ENCODE measurements at places on chromosomes 1 and 21.

DNA sequence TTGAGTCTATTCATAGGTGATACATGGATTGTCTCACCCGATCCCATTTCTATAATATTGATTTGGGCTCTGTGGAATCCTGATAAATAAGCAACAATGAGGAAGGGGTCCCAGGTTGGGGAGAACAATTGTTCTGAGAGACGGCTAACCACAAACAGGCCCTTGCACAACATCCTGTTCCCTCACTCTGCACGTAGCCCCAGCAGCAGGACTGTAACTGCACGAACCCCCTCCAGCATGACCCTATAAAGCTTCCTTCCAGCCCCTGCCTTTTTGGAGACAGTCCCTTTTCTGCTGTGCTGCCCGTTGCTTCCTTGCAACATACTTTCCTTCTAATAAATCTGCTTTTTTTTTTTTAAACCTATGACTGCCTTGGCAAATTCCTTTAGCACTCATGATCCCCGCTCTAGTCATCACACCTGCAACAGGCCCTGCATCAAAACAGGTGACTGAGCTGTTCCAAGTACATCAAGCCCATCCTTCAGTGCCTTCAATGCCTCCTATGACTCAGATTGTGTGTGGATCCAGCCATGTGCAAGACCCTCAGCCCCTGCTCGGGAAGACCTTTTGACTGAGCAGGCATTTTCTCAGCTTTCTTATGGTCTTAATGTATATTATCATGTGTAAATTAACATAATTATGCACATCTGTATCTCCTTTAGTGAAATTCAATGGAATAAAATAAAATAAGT is 63.7 kb upstream of the B3GALNT2 start:
- no peak for DNase-seq

- no peak for DNase-seq
Measured at GRCh38 chr1:228756457-228756856, 21.2 kb downstream of the RHOU start.

GRCh38 chr1:214404571-214405213 is 123.7 kb downstream of the SMYD2 start:
- no peak for DNase-seq

GRCh38 chr1:8536515-8536914 is 218.6 kb downstream of the SLC45A1 start:
- no peak for DNase-seq

DNA sequence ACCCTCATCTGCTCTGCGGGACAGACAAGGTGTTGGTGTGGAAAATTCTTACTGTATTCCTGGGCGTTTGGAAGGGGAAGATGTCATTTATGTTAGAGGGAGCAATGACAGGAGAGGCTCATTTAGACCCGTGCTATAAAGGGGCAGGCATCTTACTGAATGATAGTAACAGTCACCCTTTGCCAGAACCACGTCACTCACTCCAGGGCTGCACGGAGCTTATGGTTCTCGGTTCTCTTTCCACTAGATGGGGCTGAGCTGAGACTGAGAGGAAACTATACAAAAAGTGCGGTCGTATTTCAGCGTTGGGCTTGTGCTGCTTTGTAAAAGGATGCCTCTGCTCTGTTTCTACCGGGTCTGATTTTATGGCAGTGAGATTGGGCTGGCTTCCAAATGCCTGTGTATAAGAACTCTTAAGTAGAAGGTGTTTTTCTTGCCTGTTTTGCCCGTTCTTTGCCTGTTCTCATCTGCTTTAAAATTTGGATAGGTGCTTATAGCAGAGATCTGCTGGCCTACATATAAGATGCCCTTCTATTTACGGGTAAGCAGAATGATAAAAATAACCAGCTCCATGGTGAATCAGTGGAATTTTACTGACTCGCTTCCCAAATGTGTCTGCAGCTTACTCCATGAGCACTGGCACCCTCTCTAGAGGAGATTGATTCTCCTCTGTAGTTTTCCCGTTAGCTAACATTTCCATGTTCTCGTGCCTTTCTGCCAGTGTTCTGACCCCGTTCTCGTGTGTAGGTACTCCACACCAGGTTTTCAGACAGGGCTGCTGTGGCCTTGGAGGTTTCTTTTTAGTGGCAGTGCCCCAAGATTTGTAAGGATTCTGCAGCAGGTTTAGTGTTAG is 55.9 kb downstream of the MRPS6 start:
- no peak for DNase-seq

GRCh38 chr1:184773762-184774320 is 19.2 kb upstream of the EDEM3 start:
- no peak for DNase-seq

GRCh38 chr1:205348554-205349487 is 7.9 kb downstream of the KLHDC8A start:
- no peak for DNase-seq

DNA sequence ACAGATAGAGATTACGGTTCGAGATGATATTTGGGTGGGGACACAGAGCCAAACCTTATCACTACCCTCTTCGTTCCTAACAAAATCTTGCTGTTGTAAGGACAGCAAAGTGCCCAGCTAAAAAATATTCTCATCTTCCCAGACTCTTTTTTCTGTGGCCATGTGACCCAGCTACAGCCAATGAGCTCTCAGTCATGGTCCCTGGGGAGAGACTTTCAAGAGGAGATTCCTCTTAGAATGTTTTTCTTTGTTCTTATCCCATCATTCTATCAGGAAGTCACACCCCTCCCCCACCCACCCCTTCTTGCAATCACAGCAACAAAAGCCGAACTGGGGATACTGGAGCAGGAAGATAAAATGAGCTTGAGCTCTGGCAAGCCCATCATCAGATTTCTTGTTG is 247.1 kb downstream of the CHRM3 start:
- no peak for DNase-seq

DNA sequence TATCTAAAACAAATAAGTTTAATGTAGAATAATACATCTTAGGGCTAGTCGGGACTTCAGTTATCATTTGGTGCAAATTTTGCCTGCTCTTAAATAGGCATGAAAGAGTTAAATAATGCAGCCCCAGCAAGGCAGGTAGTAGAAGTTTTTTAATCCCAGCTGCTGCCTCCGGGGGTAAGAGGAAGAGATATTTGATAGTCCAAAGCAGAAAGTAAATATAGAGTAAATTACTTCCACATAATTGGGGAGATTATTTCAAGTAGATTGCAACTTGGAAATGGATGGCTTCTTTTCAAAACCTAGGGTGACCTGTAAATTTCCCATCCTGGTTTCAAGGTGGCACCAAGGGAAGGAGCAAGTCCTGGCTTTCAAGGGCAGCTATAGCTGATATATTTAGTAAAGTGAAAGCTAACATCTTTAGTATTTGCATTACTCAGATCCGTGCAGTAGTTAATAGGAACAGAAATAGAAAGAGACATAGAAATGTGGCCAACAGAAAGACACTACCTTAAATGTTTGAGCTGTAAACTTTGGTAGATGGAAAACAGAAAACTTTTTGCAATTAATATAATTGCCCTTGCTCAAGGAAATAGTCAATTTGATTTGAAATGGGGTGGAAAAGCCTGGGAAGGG is 109.1 kb downstream of the LMO4 start:
- DNase-seq = no peak

DNA sequence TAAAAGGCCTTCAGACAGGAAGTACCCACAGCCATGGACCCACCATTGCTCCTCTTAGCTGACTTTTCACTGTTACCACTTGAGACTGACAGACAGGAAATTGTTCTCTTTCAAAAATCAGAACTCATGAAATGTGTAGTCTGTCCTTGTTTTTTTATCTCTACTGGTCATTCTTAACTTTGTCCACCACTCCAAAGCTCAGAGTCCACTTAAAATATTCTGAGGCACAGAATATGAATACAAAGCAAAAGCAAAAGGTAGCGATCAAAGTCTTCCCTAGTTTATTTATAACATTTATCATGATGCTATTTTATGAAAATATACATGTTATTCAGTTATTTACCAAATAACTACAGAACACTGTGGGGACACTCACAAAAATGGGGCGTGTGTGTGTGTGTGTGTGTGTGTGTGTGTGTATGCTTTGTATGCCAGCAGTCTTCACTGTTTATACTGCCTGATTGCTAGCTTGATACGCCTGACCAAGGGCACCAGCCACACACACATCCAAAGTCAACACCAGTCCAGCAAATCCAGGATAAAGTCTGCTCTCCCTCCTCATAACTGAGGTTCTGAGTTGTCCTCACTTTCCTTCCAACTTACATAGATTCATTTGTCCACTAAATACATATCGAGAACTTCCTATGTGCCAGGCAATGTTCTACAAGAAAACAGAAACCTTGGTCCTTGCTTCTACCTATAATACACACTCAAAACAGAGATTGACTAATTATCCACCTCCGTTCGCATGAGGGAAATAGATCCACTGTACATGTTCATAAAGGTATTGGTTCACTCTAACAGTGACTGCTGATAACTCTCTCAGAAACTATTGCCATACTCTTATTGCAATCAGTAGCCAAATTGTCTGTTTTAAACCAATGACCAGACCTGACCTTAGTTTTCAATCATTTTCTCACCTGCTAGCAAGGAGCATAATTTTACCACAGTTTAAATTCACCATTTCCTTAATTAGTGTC is 79.4 kb downstream of the ERICH3 start:
- no peak for DNase-seq

DNA sequence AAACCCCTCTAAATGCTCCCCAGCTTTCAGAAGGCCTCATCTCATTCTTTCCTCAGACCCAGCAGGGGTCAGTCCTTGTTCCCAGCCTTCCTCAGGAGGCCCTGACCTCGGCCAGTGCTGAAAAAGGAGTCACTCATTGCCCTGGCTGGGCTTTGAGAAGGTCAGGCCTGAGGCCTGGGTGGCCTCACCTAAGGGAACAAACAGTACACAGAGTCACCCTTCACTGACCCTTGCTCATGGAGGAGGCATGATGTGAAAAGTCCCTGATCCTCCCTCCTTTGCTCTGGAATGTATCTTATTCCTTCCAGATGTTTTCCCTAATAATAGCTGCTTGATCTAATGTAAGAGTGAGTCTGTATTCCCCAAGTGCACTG is 117.7 kb upstream of the SLC44A3 start:
- DNase-seq = no peak

GRCh38 chr1:2786329-2787162 is 14.9 kb downstream of the TTC34 start:
- DNase-seq = no peak

DNA sequence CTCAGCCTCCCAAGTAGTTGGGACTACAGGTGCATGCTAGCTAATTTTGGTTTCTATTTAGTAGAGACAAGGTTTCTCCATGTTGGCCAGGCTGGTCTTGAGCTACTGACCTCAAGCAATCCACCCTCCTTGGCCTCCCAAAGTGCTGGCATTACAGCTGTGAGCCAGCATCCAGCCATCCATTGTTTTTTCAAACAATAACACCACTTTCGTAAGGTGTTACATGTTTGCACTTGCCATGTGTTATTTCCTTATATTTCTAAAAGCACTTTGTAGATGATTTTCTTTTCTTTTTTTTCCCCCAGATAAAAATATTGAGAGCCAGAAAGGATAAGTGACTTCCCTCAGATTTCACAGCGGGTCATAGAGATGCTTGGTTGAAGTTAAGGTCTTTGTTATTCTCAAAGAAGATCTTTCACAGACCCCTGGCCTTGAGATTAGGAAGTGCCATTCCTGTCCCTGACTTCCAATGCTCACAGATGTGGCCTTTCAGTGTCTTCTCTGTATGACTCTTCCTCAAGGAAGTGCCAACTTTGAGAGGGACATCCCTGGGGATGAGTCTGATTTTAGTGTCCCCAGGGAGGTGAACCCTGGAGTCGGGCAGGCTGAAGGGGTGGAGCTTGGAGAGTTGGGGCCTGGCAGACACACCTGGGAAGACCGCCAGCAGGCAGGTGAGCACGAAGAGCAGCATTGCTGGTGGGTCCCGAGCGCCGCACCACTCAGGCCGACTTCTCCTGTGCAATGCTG is 6.3 kb downstream of the PIGR start:
- no peak for DNase-seq

DNA sequence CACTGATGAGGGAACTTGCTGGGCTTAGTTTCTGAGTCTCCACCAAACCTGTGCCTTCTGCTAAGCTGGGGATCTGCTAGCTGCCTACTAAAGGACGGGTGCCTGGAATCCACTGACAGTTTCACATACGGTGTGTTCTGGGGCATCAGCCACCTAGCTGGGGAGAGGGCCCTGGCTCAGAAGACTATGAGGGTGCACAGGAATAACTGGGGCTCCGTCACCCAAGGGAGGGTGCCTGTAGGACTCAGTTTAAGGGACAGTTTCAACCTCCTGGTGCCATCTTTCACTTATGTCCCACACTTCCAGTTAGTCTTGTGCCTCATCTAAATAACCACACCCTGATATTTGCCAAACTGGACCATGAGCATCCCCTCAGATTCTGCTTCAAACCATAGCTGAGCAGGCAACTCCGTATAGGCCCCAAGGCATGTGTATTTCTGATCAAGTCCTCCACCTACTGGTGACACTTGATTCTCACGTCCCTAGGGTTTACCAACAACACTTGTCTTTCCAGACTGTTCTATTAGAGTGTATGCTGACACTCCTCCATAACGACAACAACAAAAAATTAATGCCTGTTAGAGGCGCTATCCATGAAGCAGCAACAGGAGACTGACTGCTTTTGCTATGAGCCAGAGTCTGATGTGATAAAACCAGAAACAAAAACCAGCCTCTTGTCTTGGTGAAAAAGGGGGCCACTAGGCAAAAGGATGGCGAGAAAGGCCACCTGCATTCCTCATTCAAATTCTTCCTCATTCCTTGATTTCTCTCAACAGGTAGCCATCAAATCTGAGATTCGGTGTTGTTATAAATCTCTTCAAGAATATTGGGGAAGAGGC is 55.0 kb upstream of the PAXBP1 start:
- no peak for DNase-seq

DNA sequence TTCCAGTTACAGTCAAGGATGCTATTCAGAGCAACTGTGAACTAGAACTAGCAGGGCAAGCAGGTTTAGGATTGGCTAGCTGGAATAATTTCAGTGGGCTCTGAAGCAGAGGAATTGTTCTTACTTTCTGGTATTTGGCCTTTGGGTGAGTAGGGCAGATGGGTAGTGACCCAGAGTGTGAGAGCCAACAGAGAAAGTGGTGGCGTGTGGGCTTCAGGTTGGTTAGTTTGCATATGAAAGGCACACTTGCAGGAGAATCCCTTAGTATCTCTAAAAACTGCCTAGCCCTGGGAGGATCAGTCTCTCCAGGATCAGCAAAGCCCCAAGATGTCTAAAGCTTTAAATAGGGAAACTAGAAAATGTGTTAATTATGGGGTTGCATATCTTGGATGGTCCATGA is 67.6 kb upstream of the LRRC8B start:
- DNase-seq = no peak

GRCh38 chr1:243270097-243270864 is 14.4 kb downstream of the SDCCAG8 start:
- no peak for DNase-seq

All from cortex of kidney (tissue), 1 donor.